ENCODE measurements at places on chromosomes 7 and 10. TPM values are rescaled to one million over a fixed set of nuclear protein-coding genes. Genes with fewer than 3 reads are reported as not detected.

DNA sequence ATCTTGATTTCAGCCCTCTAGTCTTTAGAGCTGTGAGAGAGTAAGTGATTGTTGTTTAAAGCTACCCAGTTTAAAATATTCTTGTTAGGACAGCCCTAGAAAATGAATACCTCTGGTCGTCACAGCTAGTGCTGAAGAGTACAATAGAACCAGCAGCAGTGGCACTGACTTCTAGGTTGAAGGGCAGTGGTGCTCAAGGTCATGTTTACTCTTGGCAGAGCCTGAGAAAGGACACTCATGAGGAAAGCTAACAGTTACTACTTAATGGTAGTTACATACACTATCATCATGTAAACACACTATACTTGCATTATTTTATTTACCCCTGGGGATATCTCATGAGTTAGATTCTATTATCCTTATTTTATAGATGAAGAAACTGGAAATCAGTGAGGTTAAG, 323.0 kb downstream of the SH2D4B start:
- H3K36me3 ChIP-seq, result no peaks in the 10 kb centered on the region
- no peak for DNase-seq
- no peaks in the 10 kb centered on the region for H3K4me1 ChIP-seq
- no peaks in the 10 kb centered on the region for H3K27me3 ChIP-seq
- no peak overlapping the region for H3K4me3 ChIP-seq

DNA sequence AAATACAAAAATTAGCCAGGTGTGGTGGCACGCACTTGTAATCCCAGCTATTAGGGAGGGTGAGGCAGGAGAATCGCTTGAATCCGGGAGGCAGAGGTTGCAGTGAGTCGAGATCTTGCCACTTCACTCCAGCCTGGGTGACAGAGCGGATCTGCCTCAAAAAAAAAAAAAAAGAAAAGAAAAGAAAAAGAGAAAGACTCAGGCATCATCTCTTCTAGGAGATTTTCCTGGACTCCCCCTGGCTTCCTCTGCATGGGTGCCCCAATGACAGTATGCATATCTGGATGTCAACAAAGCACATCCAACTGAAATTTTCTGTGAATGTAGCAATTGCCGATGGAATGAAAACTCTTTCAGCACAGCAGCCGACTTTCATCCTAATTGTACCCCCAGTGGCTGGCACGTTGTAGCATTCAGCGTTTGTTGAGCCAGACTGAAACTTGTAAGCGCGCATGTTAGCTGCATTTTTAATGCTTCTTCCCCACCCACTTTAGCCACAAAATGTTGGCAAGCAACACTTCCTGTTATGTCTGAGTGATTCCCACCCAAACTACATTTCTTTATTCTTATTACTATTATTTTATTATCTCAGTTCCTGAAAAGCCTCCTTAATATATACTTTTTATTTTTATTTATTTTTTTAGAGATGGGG, 70.2 kb downstream of the PRTFDC1 start:
- H3K4me3 ChIP-seq, result peak overlapping the region; percentile 9
- peak; percentile 58 for DNase-seq
- peak overlapping the region; percentile 48 for H3K27ac ChIP-seq
- no peaks in the 10 kb centered on the region for H3K27me3 ChIP-seq
- peaks cover 12% of the 10 kb centered on the region for H3K36me3 ChIP-seq
- H3K4me1 ChIP-seq, result peaks cover 37% of the 10 kb centered on the region

GRCh38 chr10:14459665-14460064, 128.9 kb upstream of the FRMD4A start:
- no peaks in the 10 kb centered on the region for H3K4me1 ChIP-seq
- peaks cover 9% of the 10 kb centered on the region for H3K27me3 ChIP-seq
- no peaks in the 10 kb centered on the region for H3K36me3 ChIP-seq
- H3K4me3 ChIP-seq, result no peak overlapping the region
- H3K27ac ChIP-seq, result no peak overlapping the region
- DNase-seq, result no peak

DNA sequence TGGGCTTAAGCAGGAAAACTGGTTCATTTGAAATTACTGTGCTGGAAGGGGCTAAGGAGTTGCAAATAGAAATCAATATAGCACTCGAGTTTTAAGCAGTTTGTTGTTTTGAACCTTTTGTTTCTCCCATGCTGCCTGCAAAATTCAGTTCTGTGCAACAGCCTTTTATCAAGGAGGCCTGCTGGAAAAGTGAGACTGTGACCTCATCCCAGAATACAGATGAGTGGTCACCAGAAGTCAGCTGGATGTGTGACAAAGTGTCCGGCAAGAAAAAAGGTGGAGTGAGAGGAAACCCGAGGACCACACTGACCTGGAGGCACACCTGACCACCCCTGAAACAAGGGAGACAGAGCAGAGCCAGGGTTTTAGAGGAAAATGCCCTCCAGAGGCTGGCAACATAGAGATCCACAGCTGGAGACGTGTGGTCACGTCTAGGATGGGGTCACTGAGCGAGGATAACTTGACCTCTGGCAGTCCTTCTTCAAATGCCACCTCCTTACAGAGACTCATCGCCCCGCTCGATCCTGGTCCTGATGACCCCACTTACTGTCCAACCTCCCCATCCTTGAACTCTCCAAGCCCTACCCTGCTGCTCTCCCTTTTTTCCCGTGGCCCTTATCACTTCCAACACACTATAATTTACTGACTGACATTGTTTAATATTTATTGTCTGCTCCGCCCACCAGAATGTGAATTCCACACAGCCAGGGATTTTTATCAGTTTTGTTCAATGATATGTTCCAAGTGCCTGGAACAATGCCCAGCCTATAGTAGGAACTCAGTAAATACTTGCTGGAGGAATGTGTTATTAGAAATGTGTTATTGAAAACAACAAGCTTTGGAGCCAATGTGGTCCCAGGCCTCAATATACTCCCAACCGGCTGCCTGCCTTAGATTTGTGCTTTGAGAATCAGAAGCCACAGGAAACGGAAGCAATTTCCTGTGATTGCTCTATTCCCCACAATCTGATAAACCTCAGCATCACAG, 243.8 kb downstream of the GLI3 start:
- H3K4me3 ChIP-seq, result no peak overlapping the region
- H3K36me3 ChIP-seq, result no peaks in the 10 kb centered on the region
- H3K27me3 ChIP-seq, result peaks cover 2% of the 10 kb centered on the region
- no peaks in the 10 kb centered on the region for H3K4me1 ChIP-seq

DNA sequence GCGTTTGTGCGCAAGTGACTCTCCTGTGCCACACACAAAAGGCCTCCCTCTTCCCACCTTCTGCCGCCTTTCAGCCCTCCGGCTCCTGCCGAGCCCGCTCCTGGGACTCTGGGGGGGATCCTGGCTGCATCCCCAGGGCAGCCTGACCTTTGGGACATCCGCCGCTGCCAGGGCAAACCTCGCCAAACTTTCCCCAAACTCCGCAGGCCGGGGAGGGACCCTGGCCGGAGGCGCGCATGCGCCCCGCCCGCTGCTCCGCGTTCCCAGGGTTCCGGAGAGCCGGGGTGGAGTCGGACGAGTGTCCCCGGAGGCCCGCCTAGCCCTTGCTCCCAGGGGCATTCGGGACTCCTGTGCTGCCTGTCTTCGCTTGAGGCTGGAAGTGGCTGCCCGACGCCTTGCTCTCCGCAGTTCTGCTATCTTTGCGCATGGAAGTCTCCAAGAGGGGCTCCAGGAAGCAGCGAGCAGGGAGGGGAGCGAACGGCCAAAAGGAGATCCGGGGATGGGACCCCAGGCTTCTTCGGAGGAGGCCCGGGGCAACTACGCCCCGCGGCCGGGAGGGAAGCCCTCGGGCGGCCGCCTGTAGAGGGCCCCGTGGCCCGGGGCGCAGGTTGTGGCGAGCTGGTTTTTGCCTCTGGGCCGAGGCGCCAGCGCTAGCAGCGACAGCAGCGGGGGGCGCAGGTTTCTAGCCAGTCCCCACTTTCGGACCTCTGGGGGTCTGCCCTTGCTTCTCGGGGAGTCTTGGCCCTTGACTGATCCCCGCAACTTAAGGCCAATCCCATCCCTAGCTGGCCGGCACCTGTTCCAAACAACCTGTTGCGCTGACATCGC, 7.0 kb downstream of the PTF1A start:
- H3K36me3 ChIP-seq, result peaks cover 2% of the 10 kb centered on the region
- no peak overlapping the region for H3K4me3 ChIP-seq
- H3K27me3 ChIP-seq, result peaks cover 90% of the 10 kb centered on the region

DNA sequence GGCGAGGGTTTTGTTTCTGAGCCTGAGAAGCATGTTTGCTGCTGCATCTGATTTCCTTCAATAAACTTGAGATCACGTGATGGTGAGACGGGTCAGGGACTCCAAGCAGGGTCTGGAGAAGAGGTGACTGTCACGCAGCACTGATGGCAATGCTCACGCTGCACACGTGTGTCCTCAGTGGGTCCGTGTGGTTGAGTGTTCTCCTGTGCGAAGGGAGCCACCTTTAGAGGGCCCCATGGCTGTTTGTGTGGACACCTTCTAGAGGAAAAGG, 100.4 kb downstream of the WDR37 start:
- no peak overlapping the region for H3K4me3 ChIP-seq
- no peak for DNase-seq
- no peaks in the 10 kb centered on the region for H3K36me3 ChIP-seq

DNA sequence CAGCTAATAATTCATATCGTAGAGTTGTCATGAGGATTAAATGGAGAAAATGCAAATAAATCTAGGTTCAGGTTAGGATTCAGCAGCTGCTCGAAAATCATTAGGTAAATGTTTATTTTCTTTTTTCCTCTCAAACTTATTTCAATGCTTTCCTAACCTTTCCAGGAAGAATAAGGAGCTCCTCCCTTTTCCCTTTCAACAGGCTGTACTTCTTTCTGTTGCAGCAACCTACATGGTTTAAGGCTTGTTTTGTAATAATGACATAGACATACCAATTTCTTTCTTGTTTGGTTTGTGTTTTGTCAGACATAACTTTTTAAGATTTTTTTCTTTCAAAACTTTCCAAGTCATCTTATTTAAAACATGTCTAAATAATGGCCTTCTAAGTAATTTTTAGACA, 18.2 kb downstream of the GPR141 start:
- H3K27ac ChIP-seq, result no peak overlapping the region
- no peaks in the 10 kb centered on the region for H3K36me3 ChIP-seq
- H3K4me1 ChIP-seq, result no peaks in the 10 kb centered on the region
- no peaks in the 10 kb centered on the region for H3K27me3 ChIP-seq

DNA sequence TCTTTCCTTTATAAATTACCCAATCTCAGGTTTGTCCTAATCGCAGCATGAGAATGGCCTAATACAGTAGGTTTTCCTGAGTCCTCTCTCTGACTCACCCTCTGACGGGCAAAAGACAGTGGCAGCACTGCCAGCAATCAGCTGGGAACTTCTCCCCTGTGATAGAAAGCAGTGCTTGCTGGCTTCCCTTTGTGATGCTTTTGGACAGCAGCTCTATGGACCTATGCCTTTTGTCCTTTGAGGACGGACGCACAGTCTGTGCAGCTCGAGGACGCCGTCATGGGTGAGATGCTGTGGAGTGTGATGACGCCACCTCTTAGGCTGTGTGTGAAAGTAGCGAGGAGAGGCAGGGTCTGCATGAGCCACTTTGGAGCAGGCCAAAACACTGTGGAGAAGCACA, 68.8 kb downstream of the KIAA1217 start:
- H3K4me3 ChIP-seq, result no peak overlapping the region
- H3K27ac ChIP-seq, result no peak overlapping the region
- no peak for DNase-seq
- no peaks in the 10 kb centered on the region for H3K27me3 ChIP-seq

DNA sequence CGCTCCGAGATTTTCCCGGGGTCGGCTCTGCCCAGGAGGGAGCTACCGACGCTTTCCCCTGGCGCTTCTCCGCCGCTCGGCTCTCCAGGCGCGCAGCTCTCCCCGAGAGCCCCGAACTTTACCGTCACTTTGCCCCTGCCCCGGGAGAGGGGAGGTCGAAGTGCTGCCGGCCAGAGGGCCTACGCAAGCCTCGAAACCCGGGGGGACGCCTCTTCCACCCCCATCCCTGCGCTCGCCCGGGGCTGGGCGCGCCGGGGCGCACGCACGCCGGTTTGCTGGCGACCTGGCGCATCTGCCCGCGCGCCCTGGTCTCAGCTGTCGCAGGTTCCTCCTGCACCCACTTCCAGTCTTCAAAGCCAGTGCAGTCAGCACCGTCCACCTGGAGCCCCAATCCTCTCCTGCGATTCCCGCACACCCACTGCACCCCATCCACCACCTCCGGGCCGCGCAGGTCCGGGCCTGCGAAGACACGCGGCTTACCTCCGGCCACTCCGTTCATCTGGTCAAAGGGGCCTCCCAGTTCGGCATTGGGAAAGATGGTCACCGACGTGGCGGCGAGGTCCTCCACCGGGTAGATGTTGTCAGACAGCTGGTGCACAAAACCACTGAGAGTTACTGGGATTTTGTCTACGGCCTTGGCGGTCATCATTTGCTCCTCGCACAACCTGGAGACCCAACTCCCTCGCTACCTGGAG, 638 bp downstream of the EGR2 start:
- peaks cover 62% of the 10 kb centered on the region for H3K27me3 ChIP-seq
- peaks cover 56% of the 10 kb centered on the region for H3K4me1 ChIP-seq
- H3K4me3 ChIP-seq, result peak overlapping the region; percentile 92
- DNase-seq, result peak; percentile 24

- H3K27ac ChIP-seq, result no peak overlapping the region
- H3K4me3 ChIP-seq, result no peak overlapping the region
- peaks cover 9% of the 10 kb centered on the region for H3K36me3 ChIP-seq
- peaks cover 2% of the 10 kb centered on the region for H3K4me1 ChIP-seq
- no peaks in the 10 kb centered on the region for H3K27me3 ChIP-seq
Measured at GRCh38 chr7:101315336-101315735, 6.3 kb downstream of the IFT22 start.

GRCh38 chr7:7527047-7527446, 8.6 kb downstream of the COL28A1 start:
- H3K4me3 ChIP-seq, result no peak overlapping the region
- no peak overlapping the region for H3K27ac ChIP-seq
- no peaks in the 10 kb centered on the region for H3K36me3 ChIP-seq
- no peak for DNase-seq
- H3K27me3 ChIP-seq, result peaks cover 6% of the 10 kb centered on the region
- no peaks in the 10 kb centered on the region for H3K4me1 ChIP-seq

GRCh38 chr7:110675383-110676103, 415.4 kb upstream of the LRRN3 start:
- no peak for DNase-seq
- H3K4me1 ChIP-seq, result peaks cover 2% of the 10 kb centered on the region
- peaks cover 13% of the 10 kb centered on the region for H3K36me3 ChIP-seq

GRCh38 chr10:55212051-55212450, 411.0 kb upstream of the PCDH15 start:
- no peaks in the 10 kb centered on the region for H3K36me3 ChIP-seq
- no peak overlapping the region for H3K27ac ChIP-seq
- H3K4me3 ChIP-seq, result no peak overlapping the region
- DNase-seq, result no peak

GRCh38 chr7:138980563-138981291, 462 bp downstream of the KIAA1549 start:
- H3K27ac ChIP-seq, result peak overlapping the region; percentile 76
- H3K27me3 ChIP-seq, result peaks cover 52% of the 10 kb centered on the region
- peak overlapping the region; percentile 80 for H3K4me3 ChIP-seq
- DNase-seq, result no peak
- H3K4me1 ChIP-seq, result peaks cover 14% of the 10 kb centered on the region

GRCh38 chr7:80172387-80172786, 37.8 kb downstream of the GNAI1 start:
- H3K36me3 ChIP-seq, result peaks cover 3% of the 10 kb centered on the region
- no peaks in the 10 kb centered on the region for H3K27me3 ChIP-seq
- H3K27ac ChIP-seq, result no peak overlapping the region
- no peak overlapping the region for H3K4me3 ChIP-seq
- DNase-seq, result no peak

Gene OR2A12
- not detected for total RNA-seq

Gene IFRD1
- total RNA-seq, result 26.5 TPM

Gene SEMA4G
- total RNA-seq, result 1.6 TPM

Gene BAIAP2L1
- total RNA-seq, result 0.42 TPM

Gene BMPER
- total RNA-seq, result not detected

Gene CBX3
- total RNA-seq, result 217 TPM

Gene CTTNBP2
- not detected for total RNA-seq

Gene STK31
- 0.21 TPM for total RNA-seq

Gene NCOA4
- total RNA-seq, result 148 TPM

Gene GPER1
- not detected for total RNA-seq

Gene CRPPA
- total RNA-seq, result 0.58 TPM

Gene CCDC146
- total RNA-seq, result 9.2 TPM

Measured in activated CD4-positive, alpha-beta T cell treated with anti-CD3 and anti-CD28 coated beads, Interleukin-2, amount 10 ng/mL, durations not matched to agents 7 days and 5 days (primary cell).